ENCODE measurements at places on chromosomes 3 and 15.

DNA sequence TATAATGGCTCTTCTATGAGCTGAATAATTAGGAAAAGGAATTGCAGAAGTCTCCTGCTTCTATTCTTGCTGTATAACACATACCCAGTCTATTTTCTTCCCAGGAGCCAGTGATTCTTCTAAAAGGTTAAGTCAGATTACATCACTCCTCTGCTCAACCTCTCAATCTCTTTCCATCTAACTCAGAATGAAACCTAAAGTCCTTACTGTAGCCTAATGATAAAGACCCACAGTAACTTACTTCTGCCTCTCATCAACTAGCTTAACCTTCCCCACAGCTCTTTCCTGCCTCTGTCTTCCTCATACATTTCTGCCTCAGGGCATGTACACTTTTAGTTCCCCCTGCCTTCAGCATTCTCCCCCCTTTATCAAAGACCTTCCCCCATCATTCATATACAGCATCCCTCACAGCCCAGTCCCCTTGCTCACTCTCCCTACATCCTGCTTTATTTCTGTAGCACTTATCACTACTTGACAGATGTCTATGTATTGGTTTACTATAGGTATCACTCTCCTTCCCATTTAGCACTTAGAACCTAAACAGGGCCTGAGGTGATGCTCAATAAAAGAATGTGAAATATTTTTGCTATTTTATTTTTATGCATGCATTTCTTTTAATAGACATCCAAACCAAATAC, 28.5 kb upstream of the CMTM6 start:
- DNase-seq: no peak

- no peak for DNase-seq
Measured at GRCh38 chr3:192033246-192033645, 572.3 kb downstream of the PYDC2 start.

DNA sequence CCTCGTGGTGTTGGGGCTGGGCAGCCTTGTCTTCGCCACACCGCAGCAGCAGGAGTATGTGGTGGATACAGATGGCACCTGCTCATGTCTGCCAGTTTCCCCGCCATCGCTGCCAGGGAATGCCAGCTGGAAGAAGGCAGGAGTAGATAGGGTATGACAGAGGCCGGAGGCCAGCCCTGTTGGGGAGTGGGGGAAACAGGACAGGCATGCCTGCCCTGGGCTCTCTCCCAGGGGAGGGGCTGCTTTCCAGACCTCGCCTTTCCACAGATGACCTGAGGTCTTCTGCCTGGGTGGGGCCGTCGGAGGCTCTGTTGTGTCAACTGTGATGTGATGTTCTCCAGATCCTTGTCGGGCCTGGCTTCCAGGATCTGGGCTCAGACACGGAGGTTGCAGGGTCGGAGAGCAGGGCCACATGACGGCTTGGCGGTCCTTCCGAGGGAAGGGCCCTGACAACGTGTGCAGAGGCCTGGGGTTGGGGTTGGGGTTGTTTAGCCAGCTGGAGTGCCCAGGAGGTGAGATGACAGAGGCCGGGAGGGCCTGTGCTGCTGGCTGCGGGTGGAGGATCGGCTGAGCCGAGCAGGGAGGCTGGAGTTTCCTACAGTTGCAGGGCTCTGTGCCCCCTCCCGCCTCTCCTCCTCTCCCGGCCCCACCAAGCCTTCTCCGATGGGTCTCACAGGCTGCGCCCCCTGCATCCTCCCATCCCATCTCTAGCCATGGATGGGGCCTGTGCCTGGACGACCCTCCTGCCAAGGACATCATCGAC, 102.0 kb downstream of the TBC1D2B start:
- no peak for DNase-seq

DNA sequence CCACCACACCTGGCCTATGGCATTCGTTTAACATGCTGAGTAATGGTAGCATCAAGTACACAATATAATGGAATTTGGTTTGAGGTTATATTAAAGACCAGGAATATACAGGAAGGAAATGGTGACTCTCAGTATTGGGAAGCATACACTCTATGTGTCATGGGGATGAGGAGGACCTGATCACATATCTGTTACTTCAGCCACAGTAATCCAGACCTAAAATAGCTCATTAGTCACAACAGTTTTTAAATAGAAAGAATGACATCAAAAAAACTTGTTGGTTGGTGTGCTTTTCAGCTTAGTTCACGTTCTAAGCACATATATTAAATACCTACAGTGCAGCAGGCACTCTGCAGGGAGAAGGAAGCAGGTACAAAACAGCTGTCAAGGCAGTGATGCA, 52.5 kb upstream of the ATP2C1 start:
- DNase-seq: no peak

DNA sequence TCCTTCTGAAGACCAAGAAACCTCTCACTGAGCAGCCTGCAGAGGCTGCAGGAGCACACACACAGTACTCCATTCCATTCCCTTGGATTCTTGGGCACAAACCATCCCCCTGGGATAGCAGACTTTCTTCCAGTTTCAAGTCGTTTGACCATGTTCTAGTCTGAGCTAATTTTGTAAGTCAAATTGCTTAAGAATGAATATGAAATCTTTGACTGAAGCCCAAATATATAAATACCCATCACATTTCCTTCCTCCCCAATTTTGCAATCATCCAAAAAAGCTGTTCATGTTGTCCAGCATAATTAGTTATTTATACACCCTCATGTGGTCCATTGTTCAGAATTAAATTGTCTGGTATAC, 231.2 kb upstream of the TPRG1 start:
- no peak for DNase-seq

- no peak for DNase-seq
Measured at GRCh38 chr15:81511138-81511537, 137.1 kb upstream of the TMC3 start.

DNA sequence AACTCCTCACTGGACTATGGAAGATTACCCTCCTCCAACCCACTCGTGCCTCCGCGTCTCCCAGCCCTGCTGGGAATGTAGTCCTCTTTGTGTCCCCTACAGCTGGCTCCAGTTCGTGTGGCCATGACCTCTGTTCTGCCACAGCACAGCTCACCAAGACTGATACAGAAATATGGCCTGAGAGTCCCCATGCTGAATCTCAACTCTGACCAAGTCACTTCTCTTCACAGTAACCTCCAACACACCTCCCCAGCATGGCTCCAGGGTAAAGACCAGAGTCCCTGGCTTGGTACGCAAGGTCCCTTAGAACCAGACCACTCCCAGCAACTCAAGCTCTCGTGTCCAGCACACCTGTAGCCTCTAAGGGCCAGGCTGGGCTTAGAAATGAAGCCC, 2.3 kb upstream of the COL7A1 start:
- no peak for DNase-seq

GRCh38 chr15:46117071-46117470, 482.2 kb downstream of the SQOR start:
- no peak for DNase-seq

GRCh38 chr3:52253314-52254304, 8.1 kb downstream of the PPM1M start:
- DNase-seq: peak; percentile 84

DNA sequence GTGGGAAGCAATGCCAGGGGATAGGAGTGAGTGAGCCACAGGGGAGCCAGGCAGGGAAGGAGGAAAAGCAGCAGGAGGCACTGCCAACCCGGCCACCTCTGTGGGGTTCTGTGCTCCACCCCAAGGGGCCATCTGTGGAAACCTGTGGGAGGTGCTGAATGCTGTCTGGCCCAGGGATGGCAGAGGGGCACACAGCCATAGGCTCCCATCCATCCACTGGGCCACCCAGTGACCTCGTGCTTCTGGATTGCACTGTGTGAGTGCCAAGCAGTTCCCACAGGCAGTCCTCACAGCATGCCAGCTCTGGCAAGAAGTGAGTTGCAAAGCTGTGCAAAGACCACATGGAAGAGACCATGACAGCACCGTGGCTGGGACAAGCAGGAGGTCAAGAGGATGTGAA, 27.5 kb downstream of the DNAJB8 start:
- DNase-seq: no peak

- no peak for DNase-seq
Measured at GRCh38 chr3:99635348-99635747, 3.0 kb upstream of the COL8A1 start.

- DNase-seq: no peak
Measured at GRCh38 chr3:61847784-61848462, 286.6 kb downstream of the PTPRG start.

- DNase-seq: no peak
Measured at GRCh38 chr15:75599401-75599800, 20.3 kb upstream of the PTPN9 start.

GRCh38 chr15:100856867-100857266, 22.8 kb upstream of the ALDH1A3 start:
- DNase-seq: no peak

DNA sequence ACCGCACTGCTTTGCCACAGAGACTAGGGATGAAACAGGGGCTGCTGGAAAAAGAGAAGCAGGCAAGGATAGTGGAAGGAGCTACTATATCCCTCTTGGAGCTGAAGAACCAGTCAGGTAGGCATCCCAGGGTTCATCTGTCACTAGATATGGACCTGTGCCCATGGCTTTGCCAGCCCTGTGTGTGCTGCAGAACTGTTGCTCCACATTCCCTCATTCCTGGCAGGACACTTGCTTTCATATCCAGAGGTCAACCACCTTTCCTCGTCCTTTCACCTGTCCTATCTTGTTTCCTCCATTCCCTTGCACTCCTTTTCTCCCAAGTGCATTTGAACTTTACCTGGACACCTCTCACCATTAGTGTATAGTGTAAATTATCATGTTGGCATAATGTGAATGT, 12.0 kb downstream of the SNRK start:
- DNase-seq: no peak

- no peak for DNase-seq
Measured at GRCh38 chr3:9864200-9864927, 15.7 kb downstream of the CIDEC start.

DNA sequence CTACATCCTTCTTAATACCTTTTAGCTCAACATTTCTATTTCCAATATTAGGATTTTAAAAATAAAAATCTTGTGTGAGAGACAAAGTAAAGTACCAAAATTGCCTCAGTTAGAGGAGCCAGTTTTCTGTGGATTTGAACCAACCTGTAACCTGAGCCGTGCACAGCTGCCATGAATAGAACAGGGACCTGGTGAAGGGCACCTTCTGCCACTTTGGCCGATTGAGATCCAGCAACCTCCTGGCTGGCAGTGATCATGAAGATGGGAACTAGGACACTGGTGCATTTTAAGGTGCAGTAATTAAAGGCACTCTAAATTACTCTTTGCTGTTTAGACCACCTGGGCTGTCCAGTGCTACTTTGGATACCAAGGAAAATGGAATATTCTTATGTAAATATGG, 34.3 kb upstream of the TRAK1 start:
- no peak for DNase-seq

DNA sequence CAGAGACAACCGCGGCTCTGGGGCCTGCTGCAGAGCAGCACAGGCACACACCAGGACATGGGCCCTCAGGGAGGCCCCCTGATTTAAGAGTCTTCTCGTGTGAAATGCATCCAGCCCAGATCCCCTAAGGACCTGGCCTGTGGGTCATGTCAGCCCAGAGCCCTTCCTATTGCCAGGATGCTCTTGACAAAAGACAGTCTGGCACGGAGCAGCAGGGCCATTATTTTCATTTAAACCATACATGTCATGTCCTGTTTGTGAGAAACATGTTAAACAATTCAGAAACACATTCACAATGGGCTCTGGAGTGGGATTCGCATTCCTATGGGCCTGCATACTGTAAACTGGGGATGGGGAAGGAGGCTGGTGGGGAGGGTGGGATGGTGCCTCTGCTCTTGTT, 367.4 kb upstream of the WNT5A start:
- no peak for DNase-seq

DNA sequence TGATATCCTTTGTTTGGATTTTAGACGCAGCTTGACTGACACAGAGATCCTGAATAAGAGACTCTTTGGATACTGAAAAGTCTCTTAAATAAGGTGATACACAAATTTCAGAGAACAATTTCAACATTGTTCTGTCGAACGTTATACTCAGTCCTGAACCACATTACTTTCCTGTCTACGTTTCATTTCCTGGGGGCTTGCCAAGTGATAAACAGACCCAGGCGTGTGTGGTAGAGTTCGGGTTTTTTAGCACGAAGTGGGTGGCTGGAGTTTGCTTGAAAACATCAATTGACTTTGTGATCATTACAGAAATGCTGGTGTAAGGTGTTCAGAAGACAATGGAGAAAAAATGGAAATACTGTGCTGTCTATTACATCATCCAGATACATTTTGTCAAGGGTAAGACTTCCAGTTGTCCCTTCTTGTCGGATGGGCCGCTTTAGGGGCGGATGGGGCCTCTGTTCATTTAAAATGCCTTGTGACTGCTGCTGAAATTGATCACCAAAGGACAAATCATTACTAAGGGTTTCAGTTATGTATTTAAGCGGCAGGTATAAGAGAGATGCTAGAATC, at the start of gene CD96:
CD96 (plus strand) TSS at position 287 of the 573 bp plus-strand sequence; CDS start at position 339, 52 bp downstream.
- DNase-seq: peak; percentile 88

DNA sequence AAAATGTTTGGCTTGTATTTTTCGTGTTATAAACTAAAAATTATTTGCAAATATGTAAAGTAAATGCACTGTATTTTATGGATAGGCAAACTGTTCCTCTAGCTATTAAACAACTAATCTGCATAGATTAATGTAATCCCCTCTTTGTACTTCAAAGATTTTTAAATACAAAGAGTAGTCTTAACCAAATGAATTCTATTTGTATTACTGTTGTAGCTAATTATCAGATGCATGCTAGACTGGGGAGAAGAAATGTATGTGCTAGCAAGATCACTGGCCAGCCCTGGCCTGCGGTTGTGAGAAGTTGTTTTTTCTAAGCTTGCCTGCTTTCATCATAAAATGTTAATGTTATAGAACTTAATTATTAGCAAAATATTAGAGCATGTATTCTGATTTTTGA, 92.6 kb downstream of the STT3B start:
- DNase-seq: no peak

DNA sequence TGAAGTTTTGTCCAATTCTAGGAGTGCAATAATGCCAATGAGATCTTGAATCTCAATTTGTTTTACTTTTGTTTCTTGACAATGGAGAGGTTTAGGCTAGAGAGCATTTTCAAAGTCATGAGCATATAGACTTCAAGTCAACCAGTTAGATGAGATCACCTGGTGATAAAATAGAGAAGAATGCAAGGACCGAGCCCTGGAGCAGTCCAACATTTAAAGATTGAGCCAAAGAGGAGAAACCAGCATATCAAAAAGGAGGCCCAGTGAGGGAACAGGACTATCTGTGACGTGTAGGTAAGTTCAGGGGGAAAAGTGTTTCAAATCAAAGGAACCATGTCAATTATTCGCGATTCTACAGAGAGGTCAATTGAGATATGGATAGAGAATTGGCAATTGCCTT, 1.7 kb upstream of the PIAS1 start:
- no peak for DNase-seq

GRCh38 chr3:71491154-71491752, 92.3 kb downstream of the FOXP1 start:
- DNase-seq: no peak

GRCh38 chr3:172624999-172625398, 85.9 kb downstream of the NCEH1 start:
- DNase-seq: no peak

GRCh38 chr3:180571831-180572598, 29.9 kb upstream of the TTC14 start:
- no peak for DNase-seq

- DNase-seq: no peak
Measured at GRCh38 chr15:84949845-84950569, 31.6 kb upstream of the PDE8A start.

Data from CD4-positive, alpha-beta T cell treated with Interleukin-2 at 100 ng/mL for 4 hours (primary cell).